ENCODE measurements at places on chromosomes 5 and 9. TPM values are rescaled to one million over a fixed set of nuclear protein-coding genes. Genes with fewer than 3 reads are reported as not detected.

- no peak for DNase-seq
Observed at GRCh38 chr9:138071292-138071691, 193.7 kb downstream of the CACNA1B start.

DNA sequence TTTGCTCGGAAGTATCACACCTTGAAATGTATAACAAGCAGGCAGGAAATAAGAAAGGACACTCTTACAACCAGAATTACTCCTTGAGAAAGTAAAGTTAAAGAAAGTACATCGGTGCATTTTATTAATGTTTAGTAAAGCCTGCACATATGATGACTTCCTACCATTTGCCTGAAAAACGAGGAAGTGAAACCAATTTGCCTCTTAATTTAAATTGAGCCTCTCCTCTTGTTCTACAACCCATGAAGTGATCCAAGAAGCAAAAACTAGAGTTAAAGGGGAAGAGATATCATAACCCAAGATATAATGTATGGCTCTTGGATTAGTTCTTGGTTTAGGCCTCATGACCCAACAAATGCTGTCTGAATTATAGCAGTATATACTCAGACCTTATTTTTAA lies 95.6 kb downstream of the GNAQ start:
- DNase-seq: no peak

- no peak for DNase-seq
Observed at GRCh38 chr9:125141251-125141650, 2.1 kb downstream of the SCAI start.

EPB41L4A gene
- 3.4 TPM for total RNA-seq

DNA sequence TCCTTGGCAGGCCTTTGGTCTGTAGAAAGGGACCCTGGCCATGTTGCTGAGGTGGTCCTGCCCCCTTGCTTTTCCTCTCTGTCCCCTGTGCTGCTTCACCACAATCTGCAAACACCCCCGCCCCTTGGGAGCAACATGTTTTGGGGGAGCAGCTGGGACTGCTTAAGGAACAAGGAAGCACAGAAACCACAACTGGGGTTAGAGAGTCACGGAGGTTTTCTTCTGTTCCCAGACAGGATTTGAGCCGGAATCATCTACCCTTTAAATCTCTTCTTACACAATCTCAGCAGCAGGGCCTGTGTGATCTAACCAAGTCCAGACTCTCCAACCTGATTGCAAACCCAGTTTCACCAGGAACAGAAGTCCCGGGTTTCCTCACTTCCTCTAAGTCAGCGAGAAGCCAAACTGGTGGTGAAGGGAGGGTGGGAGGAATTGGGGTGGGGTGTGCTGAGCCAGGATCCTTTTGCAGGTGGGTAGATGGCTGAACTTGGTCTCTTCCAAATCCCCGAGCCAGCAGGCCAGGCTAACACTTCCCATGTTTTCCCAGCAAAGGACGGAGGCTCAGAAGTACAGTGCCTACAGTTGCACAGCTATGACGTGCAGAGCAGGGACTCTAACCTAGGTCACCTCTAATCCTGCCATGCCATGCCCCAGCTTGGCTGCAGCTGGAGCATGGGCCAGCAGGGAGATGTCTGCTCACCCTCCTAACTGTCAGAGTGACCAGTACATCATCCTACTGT lies 25.0 kb downstream of the SH3PXD2B start:
- DNase-seq: no peak

DNA sequence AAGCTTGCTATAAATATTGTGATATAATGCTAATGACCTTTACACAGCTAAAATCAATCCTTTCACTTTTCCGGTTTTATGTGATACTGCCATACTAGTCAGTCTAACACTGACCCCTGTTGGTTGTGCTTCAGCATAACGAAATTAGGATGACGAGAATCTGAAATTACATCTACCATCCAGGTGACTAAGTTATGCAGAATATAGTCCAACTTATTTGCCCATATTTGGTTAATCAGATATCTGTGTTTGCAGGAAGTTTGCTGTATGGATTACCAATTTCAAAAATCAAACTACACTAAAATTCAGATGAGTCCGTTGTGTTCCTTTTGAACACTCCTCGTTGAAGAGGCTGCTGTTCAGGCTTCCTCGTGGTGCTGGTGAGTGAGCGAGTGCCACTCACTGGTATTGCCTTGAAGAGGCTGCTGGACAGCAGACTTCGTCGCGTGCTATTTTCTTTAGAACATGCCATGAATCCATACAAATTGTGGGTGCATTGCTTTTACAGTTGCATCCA lies 32.5 kb downstream of the TENT4A start:
- DNase-seq: peak; percentile 37

GRCh38 chr5:1815881-1816292 lies 14.7 kb downstream of the NDUFS6 start:
- no peak for DNase-seq

LRRTM2 gene
- total RNA-seq: 0.51 TPM

- no peak for DNase-seq
Observed at GRCh38 chr9:118522093-118523028, 818.2 kb downstream of the TLR4 start.

DNA sequence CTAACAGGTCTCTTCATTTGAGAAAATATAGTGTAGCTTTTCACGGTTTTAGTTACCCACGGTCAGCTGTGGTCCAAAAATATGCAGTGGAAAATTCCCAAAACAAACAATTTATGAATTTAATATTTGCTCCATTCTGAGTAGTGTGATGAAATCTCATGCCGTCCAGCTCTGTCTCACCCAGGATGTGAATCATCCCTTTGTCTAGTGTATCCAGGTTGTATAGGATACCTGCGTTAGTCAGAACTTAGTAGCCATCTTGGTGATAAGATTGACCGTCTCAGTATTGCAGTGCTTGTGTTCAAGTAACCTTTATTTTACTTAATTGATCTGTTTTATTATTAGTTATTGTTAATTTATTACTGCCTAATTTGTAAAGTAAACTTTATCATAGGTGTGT lies 41.1 kb downstream of the NDUFS4 start:
- DNase-seq: peak; percentile 30

- DNase-seq: no peak
Observed at GRCh38 chr9:75447281-75447680, 359.0 kb downstream of the OSTF1 start.

- DNase-seq: no peak
Observed at GRCh38 chr5:68002836-68003235, 212.7 kb upstream of the PIK3R1 start.

ANKRD31 gene
- total RNA-seq: not detected

DNA sequence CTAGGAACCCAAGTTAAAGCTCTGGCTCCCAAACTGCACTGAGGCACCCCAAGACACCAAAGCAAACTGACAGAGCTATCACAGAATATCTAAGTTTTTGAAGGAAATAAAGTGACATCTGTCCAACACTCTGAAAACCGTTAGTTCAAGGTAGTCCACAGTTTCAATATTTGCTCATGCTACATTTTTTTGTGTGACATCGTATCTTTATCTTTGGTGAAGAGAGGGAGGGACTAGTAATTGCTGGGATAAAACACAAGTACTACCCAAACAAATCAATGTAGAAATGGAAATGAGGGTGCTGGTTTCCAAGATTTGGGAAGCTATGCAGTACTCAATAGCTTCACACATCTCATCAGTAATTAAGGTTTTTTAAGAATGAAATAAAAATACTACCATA lies 20.6 kb downstream of the LIFR start:
- DNase-seq: no peak

DNA sequence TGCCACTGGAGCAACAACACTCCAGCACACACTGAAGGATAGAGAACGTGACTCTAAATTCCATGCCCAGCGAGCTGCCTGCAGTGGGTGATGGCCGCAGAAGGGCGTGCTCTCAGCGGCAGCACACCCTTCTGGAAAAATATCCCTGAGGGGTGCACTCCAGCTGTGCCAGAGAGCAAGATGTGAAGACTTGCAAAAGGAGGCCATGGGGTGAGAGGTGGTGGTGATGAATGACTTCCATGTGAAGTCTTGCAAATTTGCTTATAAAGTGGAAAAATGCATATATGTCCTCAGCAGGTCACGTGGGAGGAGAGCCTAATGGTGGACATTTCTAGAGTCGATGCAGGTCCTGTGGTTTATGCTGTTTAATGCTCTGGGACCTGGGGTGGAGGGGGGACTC lies 39.8 kb upstream of the COL5A1 start:
- DNase-seq: peak; percentile 25

GRCh38 chr5:65186646-65187227 lies 295.0 kb downstream of the ADAMTS6 start:
- peak; percentile 21 for DNase-seq

DNA sequence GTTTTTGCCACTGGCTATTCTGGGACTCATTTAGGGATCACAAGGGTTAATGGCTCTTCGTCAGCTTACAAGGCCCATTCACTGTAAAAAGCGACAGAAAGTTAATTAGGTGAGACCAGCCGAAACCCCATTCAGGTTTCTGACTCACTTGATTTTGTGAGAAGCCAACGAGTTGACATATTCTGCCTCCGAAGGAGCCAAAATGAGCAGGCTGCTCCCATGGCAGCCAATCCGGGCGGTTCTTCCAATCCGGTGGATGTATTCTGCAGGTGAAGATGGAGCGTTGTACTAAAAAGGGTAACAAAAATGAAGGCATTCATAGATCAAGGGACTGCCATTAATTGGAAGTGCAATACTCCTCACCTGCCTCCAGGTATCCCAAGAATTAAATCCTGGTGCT lies 39.7 kb downstream of the DDX31 start:
- DNase-seq: no peak

GRCh38 chr9:19230355-19231125 lies at the start of gene DENND4C:
DENND4C (plus strand) TSS chr9:19230693; CDS start chr9:19276175, 45,482 bp downstream.
- peak; percentile 84 for DNase-seq

DNA sequence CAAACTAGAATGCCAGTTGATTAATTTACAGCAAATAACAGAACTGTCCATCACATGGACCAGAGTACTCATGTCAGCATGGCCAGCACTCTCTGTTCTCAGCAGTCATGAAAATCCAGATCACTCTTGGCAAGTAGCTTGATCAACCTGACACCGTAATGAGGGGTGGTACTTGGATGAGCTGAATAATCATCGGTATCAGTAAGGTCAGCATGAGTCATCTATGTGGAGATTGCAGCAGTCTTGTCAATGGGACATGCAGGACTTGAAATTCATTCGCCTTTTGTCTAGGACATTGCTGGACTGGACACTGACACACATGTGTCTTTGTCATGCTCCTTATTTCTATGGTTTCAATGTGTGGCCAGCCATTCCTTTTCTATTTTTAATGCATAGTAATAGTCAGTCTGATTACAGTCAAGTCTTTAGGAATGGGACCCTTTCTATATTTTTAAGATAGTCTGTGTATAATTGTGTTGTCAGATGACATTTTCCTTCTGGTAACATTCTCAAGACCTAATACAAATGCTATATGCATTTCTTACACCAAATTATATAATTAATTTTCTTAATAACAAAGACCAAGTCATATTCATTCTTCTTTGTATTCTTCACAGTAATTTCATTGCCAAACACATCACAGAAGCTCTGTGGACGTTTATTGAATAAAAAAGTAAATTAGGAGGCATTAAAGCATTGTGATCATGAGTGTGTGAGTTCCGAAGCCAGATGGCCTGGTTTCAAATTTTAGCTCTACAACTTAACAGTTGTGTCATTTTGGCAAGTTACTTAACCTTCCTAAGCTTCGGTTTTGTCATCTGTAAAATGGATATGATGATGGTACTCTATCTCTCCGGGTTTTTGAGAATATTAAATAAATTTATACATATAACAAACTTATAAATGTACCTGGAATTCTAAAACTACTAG lies 57.4 kb downstream of the ADAMTSL1 start:
- DNase-seq: no peak

DNA sequence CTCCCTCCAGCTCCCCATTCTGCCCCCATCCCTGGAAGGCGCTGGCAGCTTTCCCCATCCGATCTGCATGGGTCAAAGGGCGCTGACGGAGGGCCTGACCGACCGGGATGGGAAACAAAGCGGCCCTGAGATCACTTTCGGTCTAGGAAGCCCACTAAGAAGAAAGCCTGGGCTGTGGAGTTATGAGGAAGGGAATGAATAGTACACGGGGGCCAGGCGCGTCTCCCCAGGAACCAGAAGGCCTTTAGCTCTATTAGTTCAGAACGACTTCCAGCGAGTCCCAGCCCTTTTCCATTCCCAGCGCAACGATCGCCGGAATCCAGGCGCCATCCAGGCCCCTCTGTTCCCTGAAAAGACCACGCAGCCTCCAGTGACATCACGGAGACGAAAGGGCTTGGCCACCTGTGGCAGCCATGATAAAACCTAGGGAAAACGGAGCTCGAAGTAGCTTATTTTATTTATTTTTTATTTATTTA lies 70.1 kb upstream of the CCDC180 start:
- DNase-seq: peak; percentile 27

- DNase-seq: peak; percentile 60
Observed at GRCh38 chr5:137091472-137091871, 407.7 kb downstream of the SPOCK1 start.

- peak; percentile 5 for DNase-seq
Observed at GRCh38 chr5:171957591-171958251, 48.7 kb downstream of the FBXW11 start.

- DNase-seq: peak; percentile 59
Observed at GRCh38 chr5:4230786-4231641, 635.4 kb downstream of the IRX1 start.

- no peak for DNase-seq
Observed at GRCh38 chr5:50763846-50764245, 97.4 kb downstream of the PARP8 start.

- no peak for DNase-seq
Observed at GRCh38 chr9:82170866-82171265, 182.3 kb downstream of the SPATA31D1 start.

DNA sequence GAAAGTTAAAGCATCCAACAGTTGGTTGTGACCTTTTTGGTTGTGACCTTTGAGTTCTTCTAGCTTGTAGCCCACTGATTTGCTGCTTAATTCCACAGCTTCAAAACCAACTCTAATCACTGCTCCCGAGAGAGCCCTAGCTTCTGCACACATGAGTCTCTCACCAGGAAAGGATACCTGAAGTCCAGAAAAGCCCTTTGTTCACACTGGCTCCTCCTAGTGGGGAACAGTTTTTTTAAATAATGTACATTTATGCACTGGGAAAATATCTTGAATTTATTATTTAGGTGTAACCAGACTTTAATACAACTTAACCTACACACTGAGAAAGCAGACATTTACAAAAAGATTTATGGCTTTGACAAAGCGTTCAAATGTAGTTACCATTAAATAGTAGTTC lies 120.2 kb upstream of the CCDC152 start:
- DNase-seq: no peak

BASP1 gene
- 114 TPM for total RNA-seq

- DNase-seq: no peak
Observed at GRCh38 chr9:18848657-18849056, 184.4 kb downstream of the SAXO1 start.

DNA sequence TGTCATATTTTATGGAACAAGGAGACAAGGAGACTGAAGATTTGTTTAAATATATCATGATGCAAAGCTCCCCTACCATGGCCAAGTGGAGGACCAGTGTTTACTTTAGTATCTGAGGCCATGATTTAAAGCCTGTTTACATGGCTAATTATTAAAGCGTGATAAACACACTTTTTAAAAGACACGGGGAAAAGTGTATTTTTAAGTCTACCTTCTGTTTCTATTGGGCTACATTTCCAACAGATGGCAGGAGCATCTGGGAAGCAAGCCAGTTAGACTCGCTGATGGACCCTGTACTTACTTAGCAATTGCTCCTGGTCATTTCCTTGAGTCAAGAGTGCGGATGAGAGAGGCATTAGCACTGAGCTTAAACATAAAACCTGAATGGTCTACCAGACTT lies 480.3 kb upstream of the SEMA6A start:
- no peak for DNase-seq

CARD9 gene
- total RNA-seq: 0.36 TPM
